ENCODE measurements at places on chromosomes 6 and 20.

GRCh38 chr6:144178323-144178722, 28.0 kb downstream of the STX11 start:
- DNase-seq = peak; percentile 83

DNA sequence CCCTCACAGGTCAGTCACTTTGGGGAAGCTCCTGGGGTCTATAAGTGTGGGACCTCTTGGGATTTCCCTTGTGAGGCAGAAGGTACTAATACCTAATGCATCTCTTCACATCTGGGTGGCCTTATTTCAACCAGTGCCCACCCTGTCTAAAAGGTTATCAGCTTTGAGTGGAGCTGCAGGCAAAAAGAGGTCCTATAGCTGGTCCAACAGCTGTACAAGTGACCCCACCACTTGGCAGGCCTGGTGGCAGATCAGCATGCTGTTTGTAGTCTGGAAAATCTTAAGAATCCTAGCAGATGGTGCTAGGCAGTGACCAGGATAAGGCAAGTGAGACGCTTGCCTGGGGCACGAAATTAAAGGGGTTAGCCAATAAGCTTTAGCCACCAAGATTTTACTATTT, 51.6 kb upstream of the GTSF1L start:
- no peak for DNase-seq

GRCh38 chr6:85058806-85059205, 294.4 kb upstream of the TBX18 start:
- no peak for DNase-seq

DNA sequence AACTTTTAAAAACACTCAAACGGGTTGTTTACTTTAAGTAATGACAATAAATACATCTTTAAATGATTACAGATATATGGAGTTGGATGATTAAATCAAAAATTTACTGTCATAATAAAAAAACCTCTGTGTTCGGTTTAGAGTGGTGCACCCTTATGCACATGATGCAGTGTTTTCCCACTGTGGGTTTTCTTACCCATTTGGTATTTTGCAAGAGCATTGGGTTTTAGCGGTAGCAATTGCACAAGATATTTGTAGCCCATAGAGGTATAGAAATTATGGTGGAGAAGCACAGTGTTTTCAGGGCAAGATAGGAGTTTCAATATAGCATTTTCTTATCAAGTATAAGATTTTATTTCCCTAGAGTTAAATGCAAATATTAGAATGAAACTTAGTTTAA, 410.8 kb upstream of the PLCB4 start:
- DNase-seq = no peak

- DNase-seq = no peak
These were observed 105.5 kb downstream of the TULP4 start for GRCh38 chr6:158417760-158418098.

- DNase-seq = no peak
These were observed 55.9 kb upstream of the C20orf144 start for GRCh38 chr20:33606118-33606771.

- DNase-seq = no peak
These were observed 20.6 kb downstream of the EDN3 start for GRCh38 chr20:59320854-59321647.

DNA sequence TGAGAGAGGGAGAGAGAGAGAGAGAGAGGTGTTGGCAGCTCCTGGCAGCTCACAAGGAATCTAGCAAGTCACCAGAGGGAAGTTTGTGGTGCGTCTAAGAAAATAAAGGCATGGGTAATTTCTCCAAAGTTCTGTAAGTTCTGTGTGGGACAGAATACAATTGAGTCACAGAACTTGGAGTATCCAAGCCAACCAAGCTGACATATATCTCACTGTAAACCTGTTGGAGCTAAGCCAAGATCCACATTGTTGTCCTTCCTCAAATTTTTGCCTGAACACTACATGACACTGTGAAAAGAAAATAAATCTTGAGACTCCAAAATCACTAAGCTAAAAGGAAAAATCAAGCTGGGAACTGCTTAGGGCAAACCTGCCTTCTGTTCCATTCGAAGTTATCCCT, 436.7 kb downstream of the MEI4 start:
- no peak for DNase-seq

Data from activated CD4-positive, alpha-beta T cell treated with anti-CD3 and anti-CD28 coated beads, Interleukin-2, Interleukin-4, amounts not matched to agents 100 ng/mL and 50 ng/mL, durations not matched to agents 16 hours and 8 hours (primary cell).